ENCODE measurements at places on chromosomes 3 and 15. TPM values are rescaled to one million over a fixed set of nuclear protein-coding genes. Genes with fewer than 3 reads are reported as not detected.

GRCh38 chr3:171309906-171310359, 150.3 kb downstream of the TNIK start:
- no peaks in the 10 kb centered on the region for H3K27me3 ChIP-seq
- H3K4me3 ChIP-seq, result no peak overlapping the region
- DNase-seq, result no peak
- no peak overlapping the region for H3K27ac ChIP-seq
- H3K36me3 ChIP-seq, result no peaks in the 10 kb centered on the region
- H3K4me1 ChIP-seq, result peaks cover 7% of the 10 kb centered on the region

Gene TRIM59
- total RNA-seq, result 41.6 TPM

DNA sequence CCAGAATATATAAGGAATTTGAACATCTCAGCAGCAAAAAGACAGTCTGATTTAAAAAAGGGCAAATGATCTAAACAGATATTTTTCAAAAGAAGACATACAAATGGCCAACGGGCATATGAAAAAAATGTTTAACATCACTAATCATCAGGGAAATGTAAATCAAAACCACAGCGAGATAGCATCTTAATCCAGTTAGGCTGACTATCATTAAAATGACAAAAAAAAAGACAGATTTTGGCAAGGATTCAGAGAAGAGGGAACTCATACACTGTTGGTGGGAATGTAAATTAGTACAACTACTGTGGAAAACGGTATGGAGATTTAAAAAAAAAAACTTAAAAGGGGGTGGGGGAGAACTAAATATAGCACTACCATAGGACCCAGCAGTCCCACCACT, 47.9 kb downstream of the RNF13 start:
- H3K27me3 ChIP-seq, result no peaks in the 10 kb centered on the region
- no peak for DNase-seq
- no peak overlapping the region for H3K4me3 ChIP-seq

GRCh38 chr3:153927107-153927506, 194.1 kb upstream of the ARHGEF26 start:
- H3K4me1 ChIP-seq, result no peaks in the 10 kb centered on the region
- no peak overlapping the region for H3K4me3 ChIP-seq
- peak; percentile 12 for DNase-seq
- H3K27ac ChIP-seq, result no peak overlapping the region

GRCh38 chr15:43749690-43750345, 3.6 kb downstream of the PDIA3 start:
- peaks cover 11% of the 10 kb centered on the region for H3K36me3 ChIP-seq
- 0 out of 2 replicates have a peak, but pooled peaks cover 3% of the 10 kb centered on the region for H3K4me1 ChIP-seq
- no peak overlapping the region for H3K27ac ChIP-seq
- no peak for DNase-seq
- H3K27me3 ChIP-seq, result no peaks in the 10 kb centered on the region

DNA sequence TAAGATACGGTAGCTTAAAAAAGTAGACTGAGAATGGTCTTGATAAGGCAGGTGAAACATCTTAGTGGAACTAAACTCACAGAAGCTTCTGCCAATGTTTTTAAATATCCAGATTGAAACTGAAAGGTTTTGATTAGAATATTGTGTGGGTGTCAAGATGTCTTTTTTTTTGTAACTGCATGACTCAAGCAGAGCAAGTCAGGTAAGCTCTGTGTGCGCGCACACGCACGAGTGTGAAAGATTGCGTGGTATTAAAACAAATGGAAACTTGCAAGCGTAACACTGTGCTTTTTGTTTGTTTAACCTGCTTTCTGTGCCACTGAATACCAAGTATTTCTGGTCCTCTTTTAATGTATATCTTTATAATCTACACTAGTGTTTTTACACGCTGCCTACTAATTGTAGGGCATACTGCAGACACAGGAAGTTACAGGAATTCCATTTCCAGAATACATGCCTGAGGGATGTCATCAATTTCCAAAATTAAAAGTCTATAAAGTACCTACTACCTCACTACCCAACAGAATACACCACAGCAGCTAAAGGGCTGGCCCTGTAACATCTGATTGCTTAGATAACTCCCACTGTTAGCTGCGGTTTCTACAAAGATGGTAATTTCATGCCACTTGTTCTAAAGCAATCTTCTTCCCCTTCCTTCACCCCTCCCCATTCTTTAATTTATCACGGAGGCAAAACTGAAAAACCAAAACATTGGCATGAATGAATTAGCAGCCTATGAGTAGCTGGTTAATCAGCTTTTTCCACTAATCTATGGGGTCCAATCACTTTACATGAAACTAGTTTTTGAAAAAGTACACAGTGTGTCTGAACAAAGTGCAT, 472.8 kb downstream of the SHQ1 start:
- no peaks in the 10 kb centered on the region for H3K4me1 ChIP-seq
- no peak overlapping the region for H3K27ac ChIP-seq
- H3K27me3 ChIP-seq, result no peaks in the 10 kb centered on the region
- H3K4me3 ChIP-seq, result no peak overlapping the region

Measured in HCT116 (cell line).